Thoracic aorta endothelial cell (primary cell): ENCODE measurements at places on chromosomes 1 and 21. TPM values are rescaled to one million over a fixed set of nuclear protein-coding genes. Genes with fewer than 3 reads are reported as not detected.

The FCRL4 gene
- total RNA-seq = not detected in 2 replicates

The GJA4 gene
- 11.4 and 35.9 TPM in 2 replicates for total RNA-seq

The VAV3 gene
- 1.3 and 2.8 TPM in 2 replicates for total RNA-seq

The PCAT6 gene
- total RNA-seq = not detected in 2 replicates

The ERICH3 gene
- total RNA-seq = not detected in 2 replicates

The HES3 gene
- total RNA-seq = not detected in 2 replicates

The HPCA gene
- not detected in 2 replicates for total RNA-seq

The TBX19 gene
- total RNA-seq = 0.80 and 1.0 TPM in 2 replicates

The GJA5 gene
- 9.8 and 15.0 TPM in 2 replicates for total RNA-seq

The VCAM1 gene
- 7.1 and 10.4 TPM in 2 replicates for total RNA-seq

The ZNF683 gene
- not detected in 2 replicates for total RNA-seq

The CYP4Z1 gene
- total RNA-seq = not detected in 2 replicates

The FAM177B gene
- total RNA-seq = not detected in 2 replicates

The MEX3A gene
- 7.8 and 8.3 TPM in 2 replicates for total RNA-seq

The TNNT2 gene
- total RNA-seq = 0.07 TPM in 1 of 2 replicates, not detected in the other

The FAM151A gene
- not detected in 2 replicates for total RNA-seq

The NECTIN4 gene
- total RNA-seq = 0.14 and 0.40 TPM in 2 replicates

The EVI5 gene
- 51.5 and 64.2 TPM in 2 replicates for total RNA-seq

The ADAMTS4 gene
- 35.9 and 90.2 TPM in 2 replicates for total RNA-seq

The FCRL1 gene
- not detected in 2 replicates for total RNA-seq

The MMEL1 gene
- total RNA-seq = 1.1 and 3.5 TPM in 2 replicates

The INKA2 gene
- 4.4 and 5.0 TPM in 2 replicates for total RNA-seq

The ACKR1 gene
- total RNA-seq = 0.13 and 0.43 TPM in 2 replicates

The CAPN9 gene
- total RNA-seq = under 0.01 TPM in 1 of 2 replicates, not detected in the other

The ARHGEF19 gene
- 4.7 and 7.6 TPM in 2 replicates for total RNA-seq

The ADGRL2 gene
- 19.4 and 74.6 TPM in 2 replicates for total RNA-seq

The LRRC38 gene
- not detected in 2 replicates for total RNA-seq

The WNT3A gene
- total RNA-seq = not detected in 2 replicates

The CCDC27 gene
- total RNA-seq = not detected in 2 replicates

The TSPEAR gene
- total RNA-seq = not detected in 2 replicates

The SMCP gene
- total RNA-seq = not detected in 2 replicates

The MPL gene
- 0.07 TPM in 1 of 2 replicates, not detected in the other for total RNA-seq

The SLC5A3 gene
- 16.9 and 21.8 TPM in 2 replicates for total RNA-seq

The AHDC1 gene
- total RNA-seq = 8.9 and 12.2 TPM in 2 replicates

The ATP1A2 gene
- not detected in 2 replicates for total RNA-seq

The KRTAP13-2 gene
- total RNA-seq = not detected in 2 replicates

The NBPF3 gene
- 3.1 and 6.1 TPM in 2 replicates for total RNA-seq

The EFNA3 gene
- total RNA-seq = 0.66 and 1.9 TPM in 2 replicates

The ATXN7L2 gene
- total RNA-seq = 2.8 and 2.9 TPM in 2 replicates

The VANGL2 gene
- total RNA-seq = not detected in 2 replicates

The KCNQ4 gene
- 0.07 and 0.13 TPM in 2 replicates for total RNA-seq

The TMEM125 gene
- total RNA-seq = not detected in 2 replicates

The AMY2A gene
- not detected in 2 replicates for total RNA-seq

The NTMT2 gene
- total RNA-seq = not detected in 2 replicates

The PPIAL4G gene
- total RNA-seq = not detected in 2 replicates

The IL19 gene
- total RNA-seq = not detected in 2 replicates

The GIPC2 gene
- 19.3 and 30.9 TPM in 2 replicates for total RNA-seq

The IQCC gene
- 1.1 and 1.9 TPM in 2 replicates for total RNA-seq

The HHIPL2 gene
- total RNA-seq = under 0.01 and 0.07 TPM in 2 replicates

The FCRL3 gene
- not detected in 2 replicates for total RNA-seq

The DAB1 gene
- not detected in 2 replicates for total RNA-seq

The OLFML2B gene
- 0.29 and 0.40 TPM in 2 replicates for total RNA-seq

The ANGPTL1 gene
- total RNA-seq = not detected in 2 replicates

The SPATA6 gene
- total RNA-seq = 2.7 and 6.2 TPM in 2 replicates

The CFAP107 gene
- not detected in 2 replicates for total RNA-seq

The PGLYRP4 gene
- total RNA-seq = not detected in 2 replicates

The AADACL3 gene
- total RNA-seq = not detected in 2 replicates
